ENCODE measurements at places on chromosomes 11 and 22.

DNA sequence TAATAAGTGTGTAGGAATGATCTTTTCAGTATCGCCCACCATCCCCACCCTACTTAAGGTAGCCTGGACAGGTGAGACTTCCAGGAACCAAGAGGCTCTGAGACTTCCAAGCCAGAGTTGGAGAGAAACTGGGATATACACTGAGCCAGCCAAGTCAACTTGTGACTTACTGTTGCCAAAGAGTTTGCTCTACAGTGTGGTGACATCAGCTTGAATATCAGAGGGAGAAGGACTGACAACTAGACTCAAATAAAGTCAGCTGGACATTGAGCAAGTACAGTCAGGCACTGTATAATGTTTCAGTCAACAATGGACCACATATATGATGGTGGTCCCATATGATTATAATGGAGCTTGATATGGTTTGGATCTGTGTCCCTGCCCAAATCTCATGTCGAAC lies 1.2 kb upstream of the MMP10 start:
- no peak for DNase-seq

- no peak for DNase-seq
Measured at GRCh38 chr11:74820763-74821162, 72.1 kb downstream of the RNF169 start.

GRCh38 chr11:26943636-26944035 lies 50.3 kb upstream of the FIBIN start:
- DNase-seq, result no peak

DNA sequence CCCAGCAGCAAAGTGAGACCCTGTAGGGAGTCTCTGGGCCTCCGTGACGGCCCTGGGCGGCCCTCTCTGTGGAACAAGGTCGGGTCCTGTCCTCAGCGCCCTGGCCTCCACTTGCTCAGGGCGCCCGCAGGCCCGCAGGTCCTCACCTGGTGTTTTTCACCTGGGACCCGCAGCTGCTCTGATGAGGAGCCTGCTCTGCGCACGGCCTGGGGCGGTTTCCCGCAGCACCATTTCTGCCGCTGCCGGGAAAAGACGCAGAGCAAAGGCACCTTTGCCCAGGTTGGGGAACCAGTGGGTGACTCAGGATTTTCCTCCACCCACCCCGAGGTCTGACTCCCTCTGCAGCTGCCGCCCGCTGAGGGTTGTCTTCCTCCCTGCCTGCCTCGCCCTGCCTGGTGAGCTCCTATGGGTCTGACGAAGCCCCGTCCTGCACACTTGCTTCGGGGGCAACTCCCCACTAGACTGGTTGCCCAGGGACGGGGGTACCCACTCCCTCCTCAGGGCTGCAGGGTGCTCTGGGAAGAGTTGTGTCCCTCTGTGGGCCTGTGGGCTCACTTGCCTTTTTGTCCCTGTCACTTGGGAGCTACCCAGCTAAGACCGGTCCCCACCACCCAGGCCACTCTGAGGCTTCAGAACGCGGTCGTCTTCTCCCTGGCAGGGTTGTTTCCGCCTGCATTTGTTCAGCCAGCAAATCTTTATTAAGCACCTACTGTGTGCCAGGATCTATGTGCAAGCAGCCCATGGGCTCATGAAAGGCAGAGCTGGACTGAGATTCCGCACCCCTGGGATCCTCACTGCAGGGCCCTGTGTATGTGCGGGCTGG lies 89.5 kb downstream of the KCNQ1 start:
- DNase-seq, result no peak

DNA sequence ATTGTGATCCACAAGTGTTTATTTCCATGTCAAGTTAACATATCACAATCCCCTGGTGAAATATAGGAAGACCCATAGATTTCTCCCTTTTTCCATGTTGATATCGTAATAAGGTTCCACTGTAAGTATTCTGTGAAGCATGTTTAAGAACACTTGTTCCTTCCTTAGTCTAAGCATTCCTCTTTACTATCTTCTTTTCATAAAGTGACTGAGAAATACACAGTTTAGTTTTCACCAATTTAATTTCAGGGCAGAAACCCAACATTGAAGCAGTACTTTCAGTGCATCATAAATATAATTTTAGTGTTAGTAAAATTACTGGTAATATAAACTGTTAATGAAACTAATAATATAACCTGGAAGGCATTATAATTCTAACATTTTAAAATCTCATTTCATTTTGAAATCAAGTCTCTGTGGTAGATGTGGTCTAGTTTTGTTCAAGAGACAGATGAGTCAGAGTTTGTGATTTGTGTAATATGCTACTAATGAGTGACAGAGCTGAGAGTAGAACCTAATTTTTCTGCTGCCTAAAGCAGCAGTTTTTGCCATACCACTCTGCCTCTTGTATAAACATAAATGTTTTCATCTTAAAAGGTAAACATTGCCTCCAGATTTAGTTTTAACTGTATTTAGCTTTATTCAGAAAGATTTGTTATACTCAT lies 79.4 kb downstream of the ATM start:
- DNase-seq, result no peak

- DNase-seq, result no peak
Measured at GRCh38 chr11:127766734-127767133, 766.2 kb upstream of the KIRREL3 start.

DNA sequence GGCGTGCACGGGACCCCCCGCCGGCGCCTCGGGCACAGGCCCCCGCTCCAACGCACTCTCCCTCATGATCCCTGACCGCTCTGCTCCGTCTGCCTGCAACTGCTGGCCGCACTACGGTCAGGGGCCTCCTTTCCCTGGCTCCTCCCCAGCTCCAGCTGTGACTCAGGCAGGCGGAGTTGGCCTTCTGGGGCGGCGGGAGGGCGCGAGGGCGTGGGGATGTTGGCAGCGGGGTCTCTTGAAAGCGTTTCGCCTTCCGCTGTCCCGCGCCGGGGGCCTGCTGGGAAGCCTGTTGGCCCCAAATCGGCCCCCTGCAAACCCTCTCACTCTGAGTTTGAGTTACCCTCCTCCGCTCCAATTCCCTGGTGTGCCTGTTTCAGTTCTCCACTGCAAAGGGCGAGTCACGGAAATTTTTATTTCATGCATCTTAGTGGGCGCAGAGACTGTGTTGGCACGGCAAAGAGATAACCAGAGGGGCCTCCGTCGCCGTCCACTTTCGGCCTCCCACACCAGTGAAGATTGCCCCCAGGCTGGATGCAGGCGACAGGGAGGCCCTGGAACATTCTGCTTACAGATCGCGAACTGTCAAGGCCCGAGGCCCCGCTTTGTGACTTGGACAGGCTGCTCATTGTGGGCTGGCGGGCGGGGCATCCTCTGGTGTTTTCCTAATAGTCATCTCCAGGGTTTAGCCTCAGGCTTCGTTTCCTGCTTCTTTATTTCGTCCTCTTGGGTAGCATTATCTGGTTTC lies at the start of gene CAVIN3:
Gene CAVIN3 (minus strand): TSS at position 91 of the 745 bp plus-strand sequence. CDS start 25 bp downstream, at position 66.
- no peak for DNase-seq

DNA sequence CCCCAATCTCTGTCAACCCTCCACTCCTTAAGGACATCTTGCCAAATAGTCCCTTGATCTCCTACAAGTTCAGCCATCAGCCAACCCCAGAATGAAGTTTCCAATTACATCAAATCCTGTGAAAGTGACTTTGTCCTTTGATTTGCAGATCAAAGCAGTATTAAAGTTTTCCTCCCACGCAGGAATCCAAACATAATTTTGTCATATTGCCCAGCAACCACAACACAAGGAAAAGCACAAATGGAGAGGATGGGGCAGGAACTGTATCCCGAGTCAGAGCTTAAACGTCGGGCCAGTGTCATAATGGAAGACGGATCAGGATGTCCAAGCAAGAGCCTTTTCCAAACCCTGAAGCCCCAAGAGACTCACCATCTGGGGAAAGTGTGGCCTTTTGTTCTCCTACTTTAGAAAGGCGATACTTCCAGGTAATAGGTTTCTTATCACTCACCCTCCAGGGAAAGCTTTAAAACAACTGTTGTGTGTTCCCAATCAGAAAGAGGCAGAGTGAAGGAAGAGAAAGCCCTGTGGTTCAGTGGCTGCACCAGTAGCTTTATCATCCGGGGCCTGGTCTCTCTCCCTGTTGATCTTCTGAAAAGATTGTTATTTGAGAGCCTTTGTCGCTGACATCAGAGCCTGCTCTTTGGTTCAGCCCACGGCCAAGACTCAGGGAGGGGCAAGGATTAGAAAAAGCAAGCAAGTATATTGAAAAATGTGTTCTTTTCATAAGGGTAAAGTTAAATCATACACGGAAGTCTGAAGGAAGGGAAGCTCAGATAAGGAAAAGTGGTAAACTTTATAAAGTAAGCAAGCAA lies 41.7 kb downstream of the EXPH5 start:
- no peak for DNase-seq
